Activated CD8-positive, alpha-beta memory T cell treated with anti-CD3 and anti-CD28 coated beads for 48 hours (primary cell): ENCODE measurements at places on chromosomes 12 and 14.

GRCh38 chr14:56808383-56809269, 1.7 kb downstream of the OTX2 start:
- DNase-seq = no peak

GRCh38 chr14:81400852-81401251, 728 bp upstream of the STON2 start:
- DNase-seq = no peak

DNA sequence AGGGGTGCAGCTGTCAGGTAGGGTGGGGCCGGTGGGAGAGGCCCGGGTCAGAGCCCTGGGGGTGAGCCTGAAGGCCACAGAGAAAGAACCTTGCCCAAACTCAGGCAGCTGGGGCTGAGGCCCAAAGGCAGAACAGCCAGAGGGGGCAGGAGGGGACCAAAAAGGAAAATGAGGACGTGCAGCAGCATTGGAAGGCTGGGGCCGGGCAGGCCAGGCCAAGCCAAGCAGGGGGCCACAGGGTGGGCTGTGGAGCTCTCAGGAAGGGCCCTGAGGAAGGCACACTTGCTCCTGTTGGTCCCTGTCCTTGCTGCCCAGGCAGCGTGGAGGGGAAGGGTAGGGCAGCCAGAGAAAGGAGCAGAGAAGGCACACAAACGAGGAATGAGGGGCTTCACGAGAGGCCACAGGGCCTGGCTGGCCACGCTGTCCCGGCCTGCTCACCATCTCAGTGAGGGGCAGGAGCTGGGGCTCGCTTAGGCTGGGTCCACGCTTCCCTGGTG, 10.5 kb downstream of the MMP14 start:
- no peak for DNase-seq

DNA sequence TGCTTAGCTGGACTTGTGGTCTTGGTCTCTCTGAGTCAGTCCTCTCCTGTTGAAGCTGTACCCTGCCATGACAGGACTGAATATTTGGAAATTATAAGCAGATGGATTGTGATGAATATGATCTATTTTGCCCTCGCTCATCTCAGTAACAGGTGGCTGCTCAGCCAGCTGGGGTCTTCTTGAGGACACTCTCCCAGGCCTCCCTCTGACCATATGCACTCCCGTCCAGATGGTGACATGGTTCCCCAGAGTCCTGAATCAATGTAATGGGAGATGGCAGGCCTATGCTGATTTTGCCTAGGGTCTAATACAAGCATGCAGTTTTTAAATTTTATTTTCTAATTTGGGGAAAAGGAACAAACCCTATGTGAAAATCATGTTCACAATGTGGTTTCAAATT, 63.1 kb upstream of the TRHDE start:
- DNase-seq = no peak

DNA sequence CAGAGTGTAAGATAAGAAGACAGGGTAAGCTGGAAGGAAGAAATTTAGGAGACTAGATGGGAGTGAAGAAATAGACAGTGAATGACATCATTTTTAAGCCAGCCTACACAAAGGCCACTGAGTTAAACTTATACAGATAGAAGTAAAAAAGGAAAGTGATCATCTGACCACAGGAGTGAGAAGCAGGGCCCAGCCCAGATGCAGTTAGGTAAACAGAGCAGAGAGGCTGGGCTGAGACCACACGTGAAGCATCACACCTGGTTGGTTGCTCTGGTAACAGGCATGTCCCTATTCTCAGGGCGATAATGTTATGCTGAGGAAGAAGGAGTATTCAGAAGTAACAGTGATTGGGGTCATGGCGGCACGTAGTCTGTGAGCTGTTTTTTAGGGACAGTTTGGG, 1079.4 kb downstream of the AACS start:
- no peak for DNase-seq

DNA sequence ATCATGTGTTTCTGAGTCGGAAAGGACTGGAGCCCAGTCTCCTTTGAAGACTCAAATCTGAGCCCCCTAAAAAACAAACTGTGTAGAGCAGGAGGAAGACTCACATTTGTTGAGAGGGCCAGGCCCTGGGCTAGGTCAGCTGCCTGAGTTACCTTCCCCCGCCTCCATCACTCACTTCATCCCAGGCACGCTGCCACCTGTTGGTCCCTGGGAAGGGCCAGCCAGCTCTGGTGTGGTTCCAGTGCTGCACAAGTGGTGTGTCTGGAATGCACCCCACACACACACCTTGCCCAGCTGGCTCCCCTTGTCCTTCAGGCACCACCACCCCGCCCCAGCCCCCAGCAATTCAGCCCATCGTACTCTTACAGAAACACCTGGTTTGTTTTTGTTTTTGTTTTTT, 9.0 kb downstream of the MVK start:
- DNase-seq = no peak

- DNase-seq = no peak
Measured at GRCh38 chr14:101186992-101187815, 283.7 kb upstream of the RTL1 start.

DNA sequence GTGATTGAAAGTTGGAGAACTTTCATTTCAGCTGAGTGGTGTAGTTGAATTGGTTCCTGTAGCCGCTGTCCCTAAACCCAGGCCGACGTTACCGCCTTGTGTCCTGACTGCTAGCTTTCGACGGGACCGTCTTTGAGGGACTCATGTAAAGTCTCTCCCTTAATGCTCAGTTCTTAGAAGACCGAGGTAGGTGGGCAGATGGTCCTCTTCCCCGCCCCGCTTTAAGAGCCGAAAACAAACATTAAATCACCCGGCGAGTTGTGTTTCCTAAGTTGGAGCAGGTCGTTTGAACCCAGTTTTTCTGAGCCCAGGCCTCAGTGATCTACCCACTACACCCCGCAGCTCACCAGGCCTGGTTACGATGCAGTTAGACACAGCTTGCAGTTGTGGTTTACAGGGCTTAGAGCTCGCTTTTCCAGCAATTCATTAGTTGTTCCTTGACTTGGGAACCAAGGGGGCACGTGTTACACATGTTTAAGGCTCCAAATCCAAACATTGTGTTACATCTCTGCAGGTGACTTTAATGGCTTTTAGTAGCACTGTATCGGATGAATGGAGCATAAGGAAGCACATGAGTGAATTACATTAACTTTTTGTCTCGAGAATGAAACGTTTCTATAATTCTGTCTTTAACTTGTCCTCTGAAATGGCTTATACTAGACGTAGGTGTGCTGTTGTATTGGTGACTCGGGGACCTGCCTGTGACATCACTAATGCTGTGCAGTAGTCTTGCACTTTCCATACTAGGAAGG, 790 bp downstream of the NEDD1 start:
- no peak for DNase-seq
